AG09319 (cell line): ENCODE measurements at places on chromosomes 7 and 10.
A peak's percentile ranks its signal among the peaks of the same experiment; 100 is the strongest.

DNA sequence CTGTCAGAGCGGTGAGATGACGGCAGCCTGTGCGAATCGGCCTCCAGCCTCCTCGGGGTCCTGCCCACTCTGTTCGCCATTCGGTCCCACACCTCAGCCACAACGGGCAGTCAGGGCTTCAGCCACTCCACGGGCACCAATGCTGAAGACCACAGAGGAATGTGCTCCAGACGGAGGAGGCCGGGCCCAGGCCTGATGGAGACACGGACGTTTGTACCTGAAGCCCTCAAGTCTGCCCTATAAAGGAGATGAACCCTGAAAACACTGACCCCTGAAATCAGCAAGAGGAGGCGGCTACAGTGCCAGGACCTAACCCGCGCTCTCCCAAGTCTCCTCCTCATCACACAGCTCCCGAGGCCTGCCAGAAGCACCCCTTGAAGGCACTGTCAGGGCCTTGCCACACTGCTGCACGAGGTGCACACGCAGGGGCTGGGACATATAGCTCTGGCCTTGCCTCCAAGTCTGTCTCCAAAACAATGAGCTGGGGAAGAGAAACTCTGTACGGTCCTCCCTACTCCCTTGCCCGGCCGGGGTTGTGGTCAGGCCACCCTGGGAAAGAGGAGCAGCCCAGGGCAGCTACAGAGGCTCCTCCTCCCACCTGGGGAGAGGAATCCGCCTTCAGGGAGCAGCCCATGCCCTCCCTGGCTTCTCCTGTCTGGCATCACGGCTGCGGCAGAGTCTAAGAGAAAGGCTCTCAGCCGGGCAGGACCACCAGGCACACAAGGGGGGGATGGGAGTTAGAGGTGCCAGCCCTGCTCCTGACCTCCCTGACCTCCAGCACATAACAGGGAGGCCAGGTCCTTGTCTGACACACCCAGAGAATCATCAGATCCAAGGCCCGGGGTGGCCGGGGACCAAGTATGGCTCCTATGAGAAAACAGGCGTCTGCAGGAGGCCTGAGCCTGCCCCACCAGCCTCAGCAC, 310.1 kb downstream of the PTPRN2 start:
- DNase-seq: no peak

DNA sequence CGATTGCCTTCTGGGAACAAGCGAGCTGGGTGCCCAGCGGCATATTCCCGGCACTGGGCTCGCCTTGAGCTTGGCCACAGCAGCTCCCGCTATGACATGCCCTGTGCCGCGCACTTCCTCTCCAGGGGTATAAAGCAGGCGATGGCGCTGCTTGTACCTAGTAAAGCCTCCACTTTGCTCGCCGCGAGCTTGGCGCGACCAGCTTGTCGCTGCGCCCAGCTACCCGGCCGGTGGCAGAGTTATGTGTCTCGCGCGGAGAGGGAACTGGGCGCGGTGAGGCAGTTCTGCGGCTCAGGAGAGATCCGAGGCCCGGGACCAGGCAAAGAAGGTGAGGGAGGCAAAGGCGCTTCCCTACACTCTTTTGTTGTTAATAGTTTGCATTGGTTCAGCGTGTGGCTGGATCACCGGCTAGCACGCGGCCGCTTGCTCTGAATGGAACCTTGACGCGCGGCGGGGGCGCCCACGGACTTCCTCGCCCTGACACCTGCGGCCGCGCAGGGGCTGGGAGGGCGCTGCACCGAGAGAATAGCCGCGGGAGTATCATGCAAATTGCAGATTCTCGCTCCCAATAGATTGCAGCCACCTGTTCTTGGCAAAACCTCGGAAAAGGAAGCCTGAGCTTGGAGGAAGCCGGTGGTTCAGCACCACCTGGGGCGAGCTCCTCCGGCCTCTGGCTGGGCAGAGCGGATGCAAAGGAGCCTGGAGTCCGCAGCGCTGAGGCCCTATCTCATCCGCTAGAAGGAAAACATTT, 3.0 kb upstream of the BUB3 start:
- no peak for DNase-seq

DNA sequence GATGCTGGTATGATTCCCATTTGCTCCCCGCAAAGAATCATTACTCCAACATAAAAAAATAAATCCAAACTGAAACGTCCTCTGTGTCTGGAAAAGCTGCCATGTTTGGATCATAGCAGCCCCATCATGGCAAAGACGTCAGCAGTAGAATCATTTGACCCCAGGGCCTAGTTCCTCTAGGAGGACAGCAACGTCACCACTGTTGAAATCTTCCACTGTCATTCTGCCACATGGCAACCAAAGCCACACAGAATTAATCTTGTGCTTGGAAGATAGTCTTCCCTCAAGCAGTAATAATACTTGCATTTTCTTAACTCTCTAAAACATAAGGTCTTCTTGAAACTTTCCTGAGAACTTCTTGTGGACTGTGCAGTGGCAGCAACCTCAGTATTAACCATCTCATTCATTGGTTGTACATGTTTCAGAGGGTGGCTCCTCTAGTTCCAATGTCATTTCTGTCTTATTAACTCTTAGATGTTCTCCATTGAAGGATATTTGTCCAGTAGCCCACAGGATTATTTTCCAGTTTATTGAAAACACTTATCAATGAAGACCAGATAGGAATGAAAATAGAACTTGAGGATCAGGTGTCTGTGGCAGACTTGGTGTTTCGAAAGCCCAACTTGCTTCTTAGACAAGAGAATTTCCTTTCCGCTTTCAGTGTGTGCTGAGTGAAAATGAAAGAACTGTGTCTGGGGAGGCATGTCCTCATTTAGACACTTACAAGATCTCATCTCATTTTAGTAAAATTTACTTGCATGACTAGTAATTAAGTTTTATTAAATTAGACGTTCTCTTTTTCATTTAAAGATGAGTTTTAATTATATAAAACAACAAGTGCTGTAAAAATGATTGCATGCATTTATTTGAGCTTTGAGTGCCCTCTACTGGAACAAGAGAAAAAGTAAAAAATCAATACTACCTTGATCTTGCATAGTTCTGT, 28.9 kb upstream of the INHBA start:
- no peak for DNase-seq

- no peak for DNase-seq
Measured at GRCh38 chr10:74949034-74949832, 122.8 kb downstream of the KAT6B start.

DNA sequence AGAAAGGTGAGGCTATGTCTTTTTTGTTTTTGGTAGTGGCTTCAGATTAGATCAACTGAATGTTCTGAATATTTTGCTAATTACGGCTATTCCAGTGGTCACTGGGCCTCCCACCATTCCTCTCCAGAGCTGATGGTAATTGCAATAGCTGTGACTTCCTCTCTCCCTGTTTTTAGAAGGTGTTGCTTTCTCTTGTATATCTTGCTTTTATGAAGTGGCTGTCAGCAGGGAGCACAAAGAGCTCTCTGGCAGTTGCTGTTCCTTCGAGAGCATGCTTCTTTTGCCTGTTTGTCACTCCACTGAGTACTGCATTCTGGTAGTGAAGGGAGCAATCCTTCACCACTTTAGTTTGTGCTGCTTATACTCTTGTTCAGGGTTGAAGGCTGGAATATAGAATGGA, 133.3 kb downstream of the EXOC4 start:
- no peak for DNase-seq

- DNase-seq: no peak
Measured at GRCh38 chr7:103297837-103298179, 573 bp downstream of the PMPCB start.

DNA sequence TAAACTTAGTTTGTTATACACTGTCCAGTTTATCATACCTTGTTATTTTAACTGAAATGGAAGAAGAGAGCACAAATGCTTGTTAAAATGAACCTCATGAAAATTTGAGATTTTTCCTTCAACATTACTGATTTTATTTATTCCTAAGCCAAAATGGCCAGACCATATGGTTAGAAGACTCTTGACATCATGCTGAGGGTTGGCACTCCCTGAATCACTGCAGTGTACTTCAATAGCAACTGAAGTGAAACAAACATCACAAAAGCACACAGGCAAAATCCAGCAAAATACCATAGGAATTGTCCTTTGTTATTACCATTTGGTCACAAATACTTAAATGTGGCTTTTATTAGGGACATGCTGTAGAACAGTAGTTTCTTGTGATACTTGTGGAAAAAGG, 347.8 kb downstream of the NXPH1 start:
- DNase-seq: no peak

DNA sequence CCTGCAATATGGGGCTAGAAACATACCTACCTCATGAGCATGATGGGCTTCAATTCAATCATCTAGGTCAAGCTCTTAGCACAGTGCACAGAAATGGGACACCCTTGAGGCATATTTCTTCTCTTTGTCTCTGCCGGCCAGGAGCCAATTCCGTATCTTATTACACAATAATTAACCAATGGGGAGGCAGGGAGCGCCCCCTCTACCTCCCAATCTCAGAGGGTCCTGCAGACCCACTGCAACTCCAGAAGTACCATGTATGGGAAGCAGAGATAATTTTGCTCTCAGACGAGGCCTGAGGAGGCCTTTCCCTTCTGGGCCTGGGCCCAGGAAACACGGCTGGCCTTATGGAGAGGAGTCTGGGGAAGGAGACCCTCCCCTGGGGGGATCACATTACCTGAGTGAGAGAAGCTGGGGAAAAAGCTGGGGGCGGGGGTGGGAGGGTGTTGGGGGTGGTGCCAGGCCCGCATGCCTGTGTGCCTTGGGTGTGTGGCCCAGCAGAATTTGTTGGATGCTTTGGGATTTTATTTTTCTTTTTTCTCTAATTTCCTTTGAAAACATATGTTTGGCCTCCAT, 155.5 kb downstream of the UBE2H start:
- no peak for DNase-seq

GRCh38 chr10:77428691-77429395, 208.8 kb downstream of the KCNMA1 start:
- peak; percentile 58 for DNase-seq

GRCh38 chr10:27744802-27745731, 552 bp downstream of the MKX start:
- no peak for DNase-seq

DNA sequence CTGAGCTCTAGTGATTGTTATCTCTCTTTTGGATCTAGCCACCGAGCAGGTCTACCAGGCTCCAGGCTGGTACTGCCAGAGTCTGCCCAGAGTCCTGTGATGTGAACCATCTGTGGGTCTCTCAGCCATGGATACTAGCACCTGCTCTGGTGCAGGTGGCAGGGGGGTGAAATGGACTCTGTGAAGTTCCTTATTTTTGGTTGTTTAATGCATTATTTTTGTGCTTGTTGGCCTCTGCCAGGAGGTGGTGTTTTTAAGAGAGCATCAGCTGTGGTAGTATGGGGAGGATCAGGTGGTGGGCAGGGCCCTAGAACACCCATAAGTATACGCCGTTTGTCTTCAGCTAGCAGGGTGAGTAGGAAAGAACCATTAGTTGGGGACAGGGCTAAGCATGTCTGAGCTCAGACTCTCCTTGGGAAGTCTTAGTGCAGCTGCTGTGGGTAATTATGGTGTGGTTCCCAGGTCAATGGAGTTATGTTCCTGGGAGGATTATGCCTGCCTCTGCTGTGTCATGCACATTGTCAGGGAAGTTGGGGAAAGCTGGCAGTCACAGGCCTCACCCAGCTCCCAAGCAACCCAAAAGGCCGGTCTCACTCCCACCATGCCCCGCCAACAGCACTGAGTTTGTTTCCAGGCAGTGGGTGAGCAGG, 81.8 kb downstream of the NPSR1 start:
- DNase-seq: no peak

- no peak for DNase-seq
Measured at GRCh38 chr10:101536800-101537199, 51.3 kb downstream of the POLL start.

DNA sequence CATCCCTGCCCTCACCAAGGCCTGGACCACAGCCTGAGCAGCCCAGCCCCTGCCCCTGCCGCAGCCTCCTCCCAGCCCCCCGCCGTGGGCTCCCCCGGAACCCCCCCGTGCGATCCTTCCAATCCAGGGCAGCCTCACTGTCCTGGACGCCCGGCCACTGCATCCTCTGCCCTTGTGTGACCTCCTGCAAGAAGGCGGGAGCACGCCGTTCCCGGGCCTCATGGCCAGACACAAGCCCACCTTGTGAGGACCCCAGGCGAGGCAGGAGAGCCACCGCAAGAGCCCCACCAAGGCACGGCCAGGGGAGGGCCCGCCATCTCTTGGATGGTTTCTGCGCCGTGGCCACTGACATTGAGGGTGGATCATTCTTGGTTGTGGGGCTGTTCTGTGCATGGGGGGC, 7.8 kb upstream of the LFNG start:
- DNase-seq: no peak

- DNase-seq: no peak
Measured at GRCh38 chr7:16421333-16422102, at the start of gene CRPPA. Gene CRPPA, minus strand, starts transcription at chr7:16421538. Its CDS starts 216 bp downstream, at chr7:16421322.

DNA sequence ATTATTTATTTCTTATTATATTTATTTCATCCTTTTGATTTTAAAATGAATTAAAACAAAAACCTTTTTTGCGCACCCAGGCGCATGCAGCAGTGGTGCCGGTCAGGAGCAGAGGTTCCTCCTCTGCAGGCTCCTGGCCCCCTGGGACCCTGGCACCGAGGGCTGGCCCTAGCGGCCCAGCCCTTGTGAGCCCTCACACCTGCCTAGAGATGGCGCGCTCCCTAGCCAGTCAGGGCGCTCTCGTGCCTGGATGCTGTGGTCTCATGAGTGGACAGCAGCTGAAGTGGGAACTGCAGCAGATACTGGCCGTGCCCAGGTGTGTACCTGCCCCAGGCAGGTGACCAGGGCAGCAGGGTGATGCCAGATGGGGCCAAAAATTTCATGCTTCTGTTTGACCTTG, 13.8 kb downstream of the RET start:
- DNase-seq: no peak

DNA sequence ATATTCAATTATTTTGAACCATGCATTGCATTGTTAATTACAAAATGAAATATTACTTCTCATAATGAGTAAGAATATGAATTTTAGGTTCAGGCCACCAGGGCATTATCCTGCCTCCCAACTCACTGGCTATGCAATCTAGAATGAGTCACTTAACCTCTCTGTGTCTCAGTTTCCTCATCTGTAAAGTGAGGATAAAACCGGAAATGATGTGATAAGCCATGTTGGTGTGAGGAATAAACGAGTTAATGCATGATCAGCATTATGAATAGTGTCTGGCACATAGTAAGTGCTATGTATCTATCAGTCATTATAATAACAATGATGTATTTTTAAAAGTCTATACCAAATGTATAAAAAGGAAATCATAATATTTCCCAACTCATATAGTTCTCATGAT, 85.5 kb downstream of the SEMA3D start:
- DNase-seq: no peak

DNA sequence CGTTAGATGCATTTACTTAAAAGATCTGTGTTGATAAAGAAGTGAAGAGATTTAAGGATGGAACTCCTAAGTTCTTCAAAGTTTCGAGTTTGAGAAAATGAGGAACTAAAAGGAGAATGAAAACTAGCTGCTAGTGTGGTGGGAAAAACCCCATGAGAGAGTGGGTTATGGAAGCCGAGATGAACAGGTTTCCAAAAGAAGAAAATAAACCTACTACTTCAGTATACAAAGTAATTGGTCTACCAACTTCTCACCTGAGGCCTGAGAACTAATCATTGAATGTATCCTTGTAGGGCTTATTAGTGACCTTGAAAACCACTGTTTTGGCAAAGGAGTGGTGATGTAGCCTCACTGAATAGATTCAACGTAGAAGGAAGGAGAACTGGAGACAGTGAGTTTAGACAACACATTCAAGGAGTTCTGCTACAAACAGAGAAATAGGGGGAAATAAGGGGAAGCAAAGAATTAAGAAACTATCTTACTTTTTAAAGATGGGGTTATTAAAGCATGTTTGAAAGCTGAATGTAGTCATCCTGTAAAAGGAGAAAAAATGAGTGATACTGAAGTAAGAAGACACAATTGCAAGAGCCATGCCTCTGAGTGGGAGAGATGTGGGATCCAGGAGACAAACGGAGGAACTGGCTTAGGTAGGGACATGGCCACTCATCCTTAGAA, 50.8 kb downstream of the CH25H start:
- DNase-seq: no peak
